ENCODE measurements at places on chromosomes 1 and 21.

DNA sequence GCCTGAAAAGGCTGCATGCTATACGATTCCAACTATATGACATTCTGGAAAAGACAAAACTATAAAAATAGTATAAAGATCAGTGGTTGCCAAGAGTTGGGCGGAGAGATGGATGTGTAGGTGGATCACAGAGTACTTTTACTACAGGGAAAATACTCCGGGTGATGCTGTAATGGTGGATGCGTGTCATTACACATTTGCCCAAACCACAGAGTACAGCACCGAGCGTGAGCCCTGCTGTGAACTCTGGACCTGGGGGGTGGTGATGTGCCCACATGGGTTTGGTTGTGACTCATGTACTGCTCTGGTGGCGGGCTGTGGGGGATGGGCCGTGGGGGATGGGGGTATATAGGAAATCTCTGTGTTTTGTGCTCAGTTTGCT, 162.7 kb upstream of the COL6A1 start:
- peak; percentile 61 for DNase-seq

- DNase-seq: no peak
These were observed 38.5 kb upstream of the SLC19A1 start for GRCh38 chr21:45580576-45581321.

DNA sequence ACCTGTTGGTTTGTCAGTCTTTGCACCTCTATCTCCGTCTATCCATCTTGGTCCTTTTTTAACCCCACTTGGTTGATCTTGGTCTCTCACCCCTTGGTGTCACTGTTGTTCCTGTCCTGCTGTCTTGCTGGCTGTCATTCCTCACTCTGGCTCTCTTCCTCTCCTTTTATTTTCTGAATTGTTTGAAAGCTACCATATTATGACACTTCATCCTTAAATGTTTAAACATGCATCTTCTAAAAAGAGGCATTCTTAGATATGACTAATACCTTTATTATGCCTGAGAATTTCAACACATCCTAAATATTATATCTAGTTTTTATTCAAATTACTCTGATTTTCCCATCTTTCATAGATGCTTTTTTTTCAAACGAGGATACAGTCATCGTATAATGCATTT, 37.0 kb downstream of the BACH1 start:
- DNase-seq: no peak

DNA sequence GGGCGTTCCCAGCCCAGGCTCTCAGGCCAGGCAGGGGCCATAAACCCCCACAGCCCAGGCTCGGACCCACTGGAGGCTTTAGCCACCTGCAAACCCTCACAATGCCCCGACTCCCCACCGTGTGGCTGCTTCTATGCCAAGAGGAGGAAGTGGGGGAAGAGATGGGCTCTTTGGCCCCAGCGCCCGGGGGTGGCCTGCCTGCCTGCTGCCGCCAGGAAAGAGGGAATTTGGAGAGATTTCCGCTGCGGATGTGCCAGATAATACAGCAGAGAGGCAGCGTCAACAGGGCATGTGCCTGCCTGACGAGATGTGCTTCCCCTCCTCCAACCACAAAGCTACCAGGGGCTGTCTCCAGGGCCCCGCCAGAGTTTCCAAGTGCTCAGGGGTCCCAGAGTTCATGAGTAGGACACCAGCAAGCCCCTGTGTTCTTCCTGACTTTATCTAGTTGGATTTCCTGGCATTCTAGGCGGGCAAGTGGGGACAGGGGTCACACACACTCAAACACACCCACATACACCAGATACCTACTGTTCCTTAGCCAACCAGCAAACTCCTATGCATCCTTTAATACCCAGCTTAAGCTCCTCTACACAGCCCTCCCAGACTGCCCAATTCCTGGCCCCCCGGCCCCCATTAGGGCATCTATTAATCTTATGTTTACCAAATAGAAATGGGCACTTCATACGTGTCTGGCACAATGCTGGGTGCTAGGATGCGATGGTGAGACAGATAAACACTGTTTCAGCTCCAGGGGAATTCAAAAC, 14.1 kb downstream of the EPHA2 start:
- DNase-seq: no peak

- no peak for DNase-seq
These were observed 975.0 kb upstream of the NCAM2 start for GRCh38 chr21:20023193-20023592.

- DNase-seq: peak; percentile 41
These were observed 749 bp downstream of the AKIRIN1 start for GRCh38 chr1:38991638-38992411.

- no peak for DNase-seq
These were observed 65.0 kb downstream of the SYT6 start for GRCh38 chr1:114088392-114089299.

GRCh38 chr1:86508583-86508969, 38.3 kb upstream of the CLCA4 start:
- no peak for DNase-seq

DNA sequence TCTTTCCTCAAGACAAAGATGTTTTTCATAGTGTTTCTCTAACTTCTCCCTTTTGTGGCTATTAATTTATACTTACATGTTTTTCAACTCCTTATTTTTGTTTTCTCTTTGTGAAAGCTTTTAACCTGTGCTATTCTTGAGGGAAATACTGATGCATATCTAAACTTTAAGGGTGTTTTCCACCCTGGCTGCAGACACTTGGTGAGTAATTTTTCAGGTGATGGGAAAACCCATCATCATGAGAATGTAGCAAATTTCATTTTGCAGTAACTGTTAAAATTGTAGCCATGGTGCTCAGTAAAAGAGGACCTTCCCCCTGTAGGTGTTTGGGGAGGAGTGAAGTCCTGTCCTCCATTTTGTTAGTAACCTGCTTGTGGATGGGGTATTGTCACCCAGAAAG, 124.2 kb downstream of the LIPI start:
- no peak for DNase-seq

- no peak for DNase-seq
These were observed 90.4 kb downstream of the RGS21 start for GRCh38 chr1:192407206-192407605.

GRCh38 chr1:79362470-79362869, 355.9 kb upstream of the ADGRL4 start:
- no peak for DNase-seq
